ENCODE measurements at places on chromosomes 4 and X.

GRCh38 chrX:3548765-3549391, 164.6 kb downstream of the PRKX start:
- DNase-seq: peak; percentile 20

- no peak for DNase-seq
Measured at GRCh38 chrX:74009041-74009440, 294.9 kb upstream of the ZCCHC13 start.

DNA sequence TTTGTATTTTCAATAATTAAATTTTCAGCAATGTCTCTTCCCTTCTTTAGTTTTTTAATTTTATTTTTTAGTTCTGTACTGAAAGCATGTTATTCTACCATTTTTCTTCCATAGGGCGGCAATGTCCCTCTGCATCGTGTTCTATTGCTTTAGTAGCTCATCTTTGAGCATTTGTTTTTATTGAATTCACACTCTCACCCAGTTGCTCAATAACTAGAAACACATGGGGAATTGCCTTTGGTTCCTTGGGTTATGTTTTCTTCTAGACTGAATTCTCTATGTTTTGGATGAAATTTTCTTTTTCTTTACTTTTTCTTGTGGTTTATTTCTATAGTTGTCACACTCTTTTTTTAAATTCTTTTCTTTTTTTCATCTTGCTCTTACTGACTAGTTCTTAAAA, 233.8 kb upstream of the LDB2 start:
- no peak for DNase-seq

DNA sequence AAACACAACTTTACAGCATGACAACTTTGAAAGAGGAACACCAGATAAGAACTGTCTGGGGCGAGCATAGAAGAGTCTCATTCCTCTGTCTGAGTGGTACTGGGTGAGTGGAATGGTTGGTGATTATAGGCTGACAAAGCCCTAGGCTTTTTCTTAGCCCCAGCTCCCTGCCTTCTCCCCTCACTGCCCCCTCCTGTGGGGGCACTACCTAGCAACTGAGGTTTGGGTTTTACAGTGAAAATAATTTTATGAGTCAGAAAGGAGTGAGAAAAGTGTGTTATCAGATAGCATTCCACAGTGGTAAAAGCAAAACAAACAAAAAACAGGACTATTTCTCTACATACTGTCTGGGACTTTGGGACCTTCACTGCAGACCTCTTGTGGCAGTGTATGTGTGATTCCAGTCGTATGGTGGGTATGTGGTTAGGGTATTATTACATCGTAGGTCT, 10.5 kb upstream of the TMEM165 start:
- DNase-seq: no peak

GRCh38 chr4:101292214-101292613, 55.1 kb downstream of the PPP3CA start:
- DNase-seq: no peak

GRCh38 chr4:8038719-8039251, 99.1 kb upstream of the AFAP1 start:
- no peak for DNase-seq

GRCh38 chr4:104494822-104495559, at the start of gene CXXC4:
TSS of gene CXXC4 (minus strand) at chr4:104494894. CDS start at chr4:104491802, 3,092 bp downstream.
- DNase-seq: peak; percentile 94

- no peak for DNase-seq
Measured at GRCh38 chr4:78962597-78963115, 23.4 kb upstream of the PAQR3 start.

DNA sequence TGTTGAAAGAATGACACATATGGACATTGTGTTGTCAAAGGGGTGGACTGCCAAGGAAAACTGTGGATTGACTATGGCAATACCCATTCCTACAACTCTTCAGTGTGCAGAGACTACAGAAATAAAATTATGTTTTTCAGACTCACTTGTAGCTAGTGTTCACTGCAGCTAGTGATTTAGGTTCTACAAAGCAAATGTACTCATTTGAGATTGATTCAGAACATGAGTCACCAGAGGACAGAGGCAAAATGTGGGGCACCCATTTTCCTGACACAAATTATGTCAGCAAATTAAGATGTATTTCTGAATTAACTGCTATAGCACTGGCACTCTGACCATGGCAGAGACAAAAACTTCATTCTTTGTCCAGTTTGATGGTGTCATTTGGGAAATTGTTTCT, 40.7 kb downstream of the SPCS3 start:
- DNase-seq: no peak

DNA sequence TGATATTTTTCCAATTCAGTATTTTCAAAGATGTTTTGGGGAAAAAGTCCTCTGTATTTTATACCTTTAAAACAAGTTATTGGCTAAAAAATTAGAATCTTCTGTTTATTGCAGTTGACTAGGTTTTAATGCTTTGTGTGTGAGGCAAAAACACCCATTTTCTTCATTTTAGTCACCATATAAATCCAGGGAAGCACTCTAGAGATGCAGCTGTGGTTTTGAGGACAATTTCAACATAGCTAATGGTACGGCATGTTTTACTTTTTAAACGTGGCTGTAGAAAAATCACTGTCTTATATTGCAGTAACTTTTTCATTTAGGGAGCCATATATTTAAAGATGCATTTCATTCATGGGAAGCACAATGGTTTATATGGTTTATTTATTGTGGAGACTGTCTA, 129.1 kb upstream of the PITX2 start:
- DNase-seq: no peak

DNA sequence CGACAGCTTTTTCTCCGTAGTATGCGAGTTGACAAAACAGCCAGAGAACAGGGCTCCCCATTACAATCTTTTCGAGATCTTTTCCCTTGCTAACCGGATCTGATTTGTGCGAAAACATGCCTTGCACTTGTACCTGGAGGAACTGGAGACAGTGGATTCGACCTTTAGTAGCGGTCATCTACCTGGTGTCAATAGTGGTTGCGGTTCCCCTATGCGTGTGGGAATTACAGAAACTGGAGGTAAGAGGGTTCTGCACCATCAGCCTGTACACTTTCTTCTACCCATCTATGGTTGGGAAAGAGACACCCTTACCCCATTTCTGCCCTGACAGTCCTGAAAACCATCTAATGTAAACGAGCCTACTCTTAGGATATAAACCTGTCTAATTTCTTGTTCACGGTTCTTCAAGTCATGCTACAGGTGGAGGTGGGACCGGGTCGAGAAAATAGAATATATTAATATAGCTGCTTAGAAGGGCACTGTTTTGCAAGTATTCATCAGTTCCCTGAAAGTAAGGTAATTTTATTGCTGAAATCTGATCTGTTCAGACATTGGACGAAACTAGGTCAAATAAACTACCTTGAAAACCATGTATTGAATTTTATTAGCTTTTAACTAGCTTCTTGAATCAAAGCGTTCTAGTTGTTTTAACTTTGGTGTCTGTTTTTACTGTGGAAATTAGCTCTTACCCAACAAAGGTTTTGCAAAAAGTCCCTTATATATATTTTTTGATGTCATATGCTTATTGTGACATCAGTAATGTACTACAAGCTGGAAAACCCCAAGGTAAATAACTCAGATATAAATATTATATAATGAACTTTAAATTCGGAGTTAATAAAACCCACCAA, 869 bp downstream of the TMEM184C start:
- DNase-seq: no peak

DNA sequence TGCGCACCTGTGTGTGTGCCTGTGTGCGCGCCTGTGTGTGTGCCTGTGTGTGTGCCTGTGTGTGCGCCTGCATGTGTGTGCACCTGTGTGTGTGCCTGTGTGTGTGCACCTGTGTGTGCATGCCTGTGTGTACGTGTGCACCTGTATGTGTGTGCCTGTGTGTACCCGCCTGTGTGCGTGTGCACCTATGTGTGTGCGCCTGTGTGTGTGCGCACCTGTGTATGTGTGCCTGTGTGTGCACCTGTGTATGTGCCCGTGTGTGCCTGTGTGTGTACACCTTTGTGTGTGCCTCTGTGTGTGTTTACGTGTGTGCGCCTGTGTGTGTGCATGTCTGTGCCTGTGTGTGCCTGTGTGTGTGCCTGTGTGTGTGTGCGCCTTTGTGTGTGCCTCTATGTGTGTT, 33.5 kb downstream of the ZFP42 start:
- no peak for DNase-seq

DNA sequence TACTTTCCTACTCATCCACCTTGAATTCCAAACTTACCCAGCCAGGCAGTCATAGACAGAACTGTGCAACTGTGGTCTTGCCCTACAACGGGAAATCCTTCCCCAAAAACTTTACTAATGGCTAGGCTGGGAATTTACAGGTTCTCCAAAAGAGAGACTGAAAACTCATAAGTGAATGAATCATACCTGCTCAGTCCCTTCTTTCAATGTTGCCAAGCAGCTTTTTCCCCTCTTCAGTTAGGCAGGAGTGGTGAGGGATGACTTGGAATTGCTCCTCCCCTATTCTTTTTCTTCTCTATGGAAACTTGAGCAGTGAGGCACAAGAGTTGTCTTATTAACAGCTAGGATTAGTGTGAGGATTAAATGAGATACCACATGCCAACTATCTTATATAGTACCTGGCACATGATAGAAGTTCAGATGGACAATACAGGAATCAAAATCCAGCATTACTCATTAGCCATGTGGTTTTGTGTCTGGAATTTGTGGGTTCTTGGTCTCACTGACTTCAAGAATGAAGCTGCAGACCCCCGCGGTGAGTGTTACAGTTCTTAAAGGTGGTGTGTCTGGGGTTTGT, 105.9 kb downstream of the TEX13A start:
- no peak for DNase-seq

GRCh38 chrX:134075894-134076718, 90.7 kb upstream of the GPC3 start:
- no peak for DNase-seq

GRCh38 chr4:66182636-66183035, 512.3 kb upstream of the EPHA5 start:
- DNase-seq: no peak

DNA sequence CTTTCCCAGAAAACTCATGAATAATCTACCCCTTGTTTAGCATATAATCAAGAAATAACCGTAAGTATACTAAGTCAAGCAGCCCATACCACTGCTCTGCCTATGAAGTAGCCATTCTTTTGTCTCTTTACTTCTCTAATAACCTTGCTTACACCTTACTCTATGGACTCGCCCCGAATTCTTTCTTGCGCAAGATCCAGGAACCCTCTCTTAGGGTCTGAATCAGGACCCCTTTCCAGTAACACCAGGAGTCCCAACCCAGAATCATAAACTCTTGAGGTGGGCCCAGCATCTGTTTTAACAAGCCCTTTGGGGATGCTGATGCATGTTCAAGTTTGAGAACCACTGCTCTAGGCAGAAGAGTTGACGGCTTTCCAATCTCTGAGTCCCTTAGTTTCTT, 119.6 kb downstream of the BEND2 start:
- no peak for DNase-seq

DNA sequence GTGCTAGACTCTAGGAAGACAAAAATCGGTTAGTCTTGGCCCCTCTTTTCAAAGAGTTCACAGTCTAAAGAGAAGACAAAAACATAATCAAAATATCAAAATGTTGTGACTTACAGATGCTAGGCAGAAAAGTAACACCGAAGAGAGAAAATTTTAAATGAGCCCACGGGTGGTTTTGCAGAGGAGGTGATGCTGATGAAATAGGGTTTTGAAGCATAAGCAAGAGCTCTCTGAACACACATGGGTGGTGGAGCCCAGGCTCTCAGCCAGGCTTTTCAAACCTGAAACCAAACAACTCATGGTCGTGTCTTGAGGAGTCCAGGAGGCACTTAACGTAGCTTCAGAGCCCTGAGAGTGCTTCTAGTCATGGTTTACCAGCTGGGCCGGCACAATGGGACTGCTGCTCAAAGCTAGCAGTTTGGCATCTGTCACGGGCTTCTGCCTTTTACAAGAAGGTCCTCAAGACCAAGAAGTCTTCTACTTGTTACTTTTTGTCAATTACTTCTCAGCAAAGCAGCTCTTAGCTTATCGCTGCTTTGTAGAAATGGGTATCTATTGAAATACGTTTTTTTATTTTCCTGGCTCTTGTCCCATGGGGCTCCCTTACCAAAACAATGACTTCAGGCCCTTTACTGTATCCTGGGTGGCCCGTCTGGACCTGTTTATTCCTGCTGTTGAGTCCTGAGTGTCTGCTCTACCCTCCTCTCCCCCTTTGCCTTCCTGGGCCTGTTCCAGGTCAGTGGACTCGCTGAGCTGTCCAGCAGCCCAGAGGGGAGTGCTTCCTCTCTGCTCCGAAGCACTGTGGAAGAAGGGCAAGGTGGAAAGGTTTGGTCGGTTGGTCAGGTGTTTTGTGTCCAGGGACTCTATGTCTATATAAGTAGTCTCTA, 69.5 kb downstream of the TNIP2 start:
- no peak for DNase-seq

DNA sequence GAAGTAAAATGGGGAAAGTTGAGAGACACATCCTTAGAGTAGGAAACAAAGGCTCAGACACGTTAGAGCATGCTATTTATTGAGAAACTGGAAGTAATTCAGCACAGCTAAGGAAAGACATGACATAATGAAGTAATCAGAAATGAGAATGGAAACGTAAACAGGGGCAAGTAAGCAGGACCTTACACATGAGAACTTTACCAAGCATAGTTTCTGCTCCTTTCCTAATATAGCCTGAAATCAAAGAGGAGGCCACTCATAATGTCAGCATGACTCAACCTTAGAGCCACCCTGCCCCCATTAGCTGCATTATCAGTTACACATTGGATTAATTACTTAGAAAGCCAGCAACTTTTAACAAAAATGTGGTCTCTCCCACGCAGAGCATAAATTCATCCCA, 558.3 kb upstream of the GRIA3 start:
- DNase-seq: no peak

- no peak for DNase-seq
Measured at GRCh38 chr4:80172203-80172602, 25.1 kb upstream of the PRDM8 start.

GRCh38 chr4:1616557-1616930, 67.6 kb downstream of the FAM53A start:
- no peak for DNase-seq

DNA sequence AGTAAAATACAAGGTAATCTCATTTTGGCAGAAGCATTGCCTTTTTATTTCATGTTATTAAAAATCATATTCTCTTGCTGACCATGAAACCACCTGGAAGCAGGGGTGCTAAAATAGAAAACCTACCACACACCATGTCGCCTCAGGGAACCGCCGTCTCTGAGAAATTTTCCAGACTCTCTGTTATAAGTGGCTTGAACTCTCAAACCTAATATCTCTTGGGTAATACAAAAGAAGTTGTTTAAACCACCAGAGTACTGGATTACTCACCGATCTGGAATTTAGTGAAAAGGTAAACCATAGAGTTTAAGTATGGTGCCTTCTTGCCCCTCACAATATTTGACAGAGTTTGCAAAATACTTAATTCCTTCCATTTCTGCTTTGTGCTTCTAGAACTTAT, 27.7 kb downstream of the ENPP6 start:
- DNase-seq: no peak

GRCh38 chr4:109750652-109751244, 20.9 kb upstream of the PLA2G12A start:
- DNase-seq: no peak

GRCh38 chr4:149238097-149238496, 577.5 kb downstream of the IQCM start:
- no peak for DNase-seq
